ENCODE measurements at places on chromosomes 2 and 18.

DNA sequence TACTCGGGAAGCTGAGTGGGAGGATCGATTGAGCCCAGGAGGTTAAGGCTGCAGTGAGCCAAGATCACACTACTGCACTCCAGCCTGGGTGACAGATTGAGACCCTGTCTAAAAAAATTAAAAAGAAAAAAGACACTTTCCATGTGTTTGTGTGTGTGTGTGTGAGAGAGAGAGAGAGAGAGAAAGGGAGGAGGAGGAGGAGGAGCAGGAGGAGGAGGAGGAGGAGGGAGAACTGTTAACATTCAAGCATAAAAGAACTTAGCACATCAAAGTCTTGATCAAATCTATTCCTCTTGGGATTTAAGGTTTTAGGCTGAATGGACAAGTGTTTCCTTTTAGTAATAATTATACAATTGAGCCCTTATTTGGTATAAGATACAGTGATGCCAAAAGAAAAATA lies 75.5 kb downstream of the SPOPL start:
- DNase-seq, result no peak

DNA sequence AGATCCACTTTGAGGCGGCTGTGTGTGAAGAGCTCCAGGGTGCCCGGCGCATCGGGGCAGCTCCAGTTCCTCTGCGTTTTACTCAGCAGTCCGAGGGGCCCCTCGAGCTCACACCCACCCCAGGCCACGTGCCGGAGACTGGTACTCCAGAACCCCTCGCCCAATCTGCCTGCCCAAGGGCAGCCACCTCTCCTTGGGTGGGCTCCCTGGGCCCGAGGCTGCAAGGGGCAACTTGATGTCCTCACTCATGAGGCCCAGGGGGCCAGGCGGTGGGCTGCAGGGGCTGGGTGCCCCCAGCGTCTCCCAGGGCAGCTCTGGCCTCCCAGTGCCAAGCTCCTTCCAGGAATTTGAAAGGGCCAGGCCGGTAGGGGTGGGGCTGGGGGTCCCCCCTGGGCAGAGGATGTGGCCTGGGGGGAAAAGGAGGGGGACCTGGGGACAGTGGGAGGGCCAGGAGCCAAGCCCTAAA lies 16.7 kb downstream of the RAMP1 start:
- no peak for DNase-seq

DNA sequence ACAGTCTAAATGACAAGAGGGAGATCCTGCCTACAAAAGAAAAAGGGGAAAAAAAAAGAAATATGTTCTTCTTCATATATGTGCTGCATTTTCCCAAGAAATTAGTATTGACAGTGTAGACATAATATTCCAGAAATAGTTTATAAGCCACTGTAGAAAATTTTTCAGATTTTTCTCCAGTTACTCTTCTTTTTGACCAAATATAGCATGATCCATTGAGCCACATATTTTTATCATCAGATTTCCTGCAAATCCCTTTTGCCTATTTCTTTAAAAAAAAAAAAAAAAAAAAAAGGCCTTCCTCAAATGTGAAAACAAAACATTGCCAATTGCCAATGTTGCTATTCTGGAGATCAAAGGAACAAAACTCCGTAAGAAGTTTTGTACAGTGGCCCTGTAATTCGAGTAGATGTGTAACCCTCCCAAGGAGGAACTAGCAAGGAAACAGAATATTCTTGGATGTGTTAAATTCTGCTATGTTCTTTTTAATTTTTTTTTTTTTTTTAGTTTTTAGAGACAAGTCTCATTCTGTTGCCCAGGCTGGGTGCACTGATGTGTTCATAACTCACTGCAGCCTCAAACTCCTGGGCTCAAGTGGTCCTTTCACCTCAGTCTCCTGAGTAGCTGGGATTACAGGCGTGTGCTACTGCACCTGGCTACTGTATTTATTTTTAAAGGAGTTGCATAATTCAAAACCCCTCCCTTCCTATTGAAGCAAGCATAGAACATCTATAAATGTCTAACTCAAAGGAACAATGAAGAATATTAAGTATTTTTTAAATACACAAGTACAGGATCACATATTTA lies 12.5 kb upstream of the CABYR start:
- DNase-seq, result no peak

DNA sequence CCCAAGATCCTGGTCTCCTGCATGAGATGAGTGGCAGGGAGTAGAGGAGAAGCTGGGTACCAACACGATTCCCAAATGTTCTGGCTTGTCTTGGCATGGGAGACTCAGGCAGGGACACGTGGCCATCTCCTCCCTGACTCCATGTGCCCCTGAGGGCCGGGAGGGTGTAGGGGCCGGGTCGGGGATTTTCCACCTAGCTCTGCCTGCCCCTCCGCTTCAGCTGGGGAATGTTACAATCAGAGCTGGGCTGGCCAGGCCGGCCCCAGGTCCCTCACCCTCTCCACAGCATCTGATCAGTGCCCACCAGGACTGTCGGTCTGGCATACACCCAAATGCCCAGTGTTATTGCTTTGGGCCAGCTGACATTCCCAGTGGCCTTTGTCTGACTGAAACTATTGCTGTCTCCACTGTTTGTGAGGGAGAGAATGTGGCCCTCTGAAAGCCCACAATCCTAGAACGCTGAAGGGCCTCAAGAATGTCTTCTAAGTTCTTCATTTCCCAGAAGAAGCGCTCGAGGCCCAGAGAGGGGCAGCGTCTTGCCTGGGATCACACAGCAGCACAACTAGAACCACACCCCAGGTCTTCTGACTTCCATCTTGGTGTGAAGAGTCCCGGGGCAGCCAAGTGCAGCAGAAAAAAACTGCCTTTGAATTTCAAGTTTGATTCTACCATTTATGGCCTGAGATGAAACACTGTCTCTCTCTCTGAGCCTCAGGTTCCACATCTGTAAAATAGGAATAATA lies 23.2 kb downstream of the KCNK3 start:
- no peak for DNase-seq

GRCh38 chr2:134875309-134875708 lies 36.9 kb downstream of the ACMSD start:
- no peak for DNase-seq

DNA sequence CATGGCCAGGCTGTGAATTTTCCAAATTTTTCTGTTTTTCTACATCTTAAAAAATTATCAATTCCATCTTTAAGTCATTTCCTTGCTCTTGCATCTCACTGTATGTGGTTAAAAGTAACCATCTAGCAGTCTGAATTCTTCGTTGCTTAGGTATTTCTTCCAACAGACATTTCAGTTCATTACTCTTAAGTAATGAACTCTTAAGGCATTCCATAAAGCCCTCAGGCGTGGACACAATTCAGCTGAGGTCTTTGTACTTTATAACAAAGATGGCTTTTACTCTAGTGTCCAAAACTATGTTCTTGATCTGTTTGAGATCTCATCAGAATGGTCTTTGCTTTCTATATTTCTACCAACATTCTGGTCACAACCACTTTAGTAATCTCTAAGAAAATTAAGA lies 253.9 kb upstream of the GCFC2 start:
- no peak for DNase-seq

GRCh38 chr2:207624185-207625013 lies 795 bp downstream of the METTL21A start:
- DNase-seq, result peak; percentile 86

DNA sequence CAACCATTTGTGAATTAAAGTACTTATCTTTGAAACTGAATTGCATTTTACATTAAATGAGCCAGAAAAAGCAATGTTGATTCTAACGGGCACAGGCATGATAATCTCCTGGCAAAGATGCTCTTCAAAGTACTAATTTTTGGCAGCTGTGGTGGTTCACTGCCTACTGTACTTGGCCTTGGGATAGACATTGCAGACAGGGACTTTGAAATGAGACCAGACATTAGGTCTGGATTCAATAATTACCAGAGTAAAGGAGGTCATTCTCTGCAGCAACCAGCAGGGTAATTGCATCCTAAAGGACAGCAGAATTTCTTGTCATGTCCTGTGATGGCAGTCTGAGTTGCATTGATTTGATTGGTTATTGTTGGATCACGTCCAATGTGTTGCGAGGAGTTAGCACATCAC lies 986.5 kb downstream of the TDRD15 start:
- DNase-seq, result no peak

- DNase-seq, result no peak
Measured at GRCh38 chr2:182047544-182047943, 61.9 kb downstream of the PPP1R1C start.

- DNase-seq, result no peak
Measured at GRCh38 chr2:134167015-134167414, 86.9 kb upstream of the MGAT5 start.

DNA sequence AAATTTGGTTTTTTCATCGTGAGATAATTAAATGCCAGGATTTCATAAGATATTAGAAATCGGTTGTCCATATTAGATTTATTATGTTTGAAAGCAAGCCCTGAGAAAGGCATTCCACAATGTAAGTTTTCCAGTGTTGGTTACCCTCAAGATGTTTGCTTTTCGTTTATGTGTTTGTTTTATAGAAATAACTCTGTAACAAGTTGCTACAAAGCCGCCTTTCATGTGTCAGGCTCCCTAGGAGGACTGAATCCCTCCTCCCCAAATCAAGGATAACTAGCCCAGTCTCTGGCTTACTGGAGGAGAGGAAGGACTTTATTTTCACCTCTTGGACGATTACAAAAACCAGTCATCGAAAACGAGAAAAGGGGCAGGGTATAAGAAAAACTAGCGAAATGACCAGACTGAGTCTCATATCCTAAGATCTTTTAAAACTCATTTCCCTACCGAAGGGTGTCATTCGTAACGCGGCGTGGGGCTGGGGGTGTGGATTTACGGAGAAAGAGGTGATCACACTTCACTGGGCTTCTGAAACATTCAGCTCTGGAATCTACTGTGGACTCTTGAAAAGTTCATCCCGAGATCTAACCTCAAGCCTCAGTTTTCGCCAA lies 1.0 kb upstream of the PEX13 start:
- no peak for DNase-seq

DNA sequence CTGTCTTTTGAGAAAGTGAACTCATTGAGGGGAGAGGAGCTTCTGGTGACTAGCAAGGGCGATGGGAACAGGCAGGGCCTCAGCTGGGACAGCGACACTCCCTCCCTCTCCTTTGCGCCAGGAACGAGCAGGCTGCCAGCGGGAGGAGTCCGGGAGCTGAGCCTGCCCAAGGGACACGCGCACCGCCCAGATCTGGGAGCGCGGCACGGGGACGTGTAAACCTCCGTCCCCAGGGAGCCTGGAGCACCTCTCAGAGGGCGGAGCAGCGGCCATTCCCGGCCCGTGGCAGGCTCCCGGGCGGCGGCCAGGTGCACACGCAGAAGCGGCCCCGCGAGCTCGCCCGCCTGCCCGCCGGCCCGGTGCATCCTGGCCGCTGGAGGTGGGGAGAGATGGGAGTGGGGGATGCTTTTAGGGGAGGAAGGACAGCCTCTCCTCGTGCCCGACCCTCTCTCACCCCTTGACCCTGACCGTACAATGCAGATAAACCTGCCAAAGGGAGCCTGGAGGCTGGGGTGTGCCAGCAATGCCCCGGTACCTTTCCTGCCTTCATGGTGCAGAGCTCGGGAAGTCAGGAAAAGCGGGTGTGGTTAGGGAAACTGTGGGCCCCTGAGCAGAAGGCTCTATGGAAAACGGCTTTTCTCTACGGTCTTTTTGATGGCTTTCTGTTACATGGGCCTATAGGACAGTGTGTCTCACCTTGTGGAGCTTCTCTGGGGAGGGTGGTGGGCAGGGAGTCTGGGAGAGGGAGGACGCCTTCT lies 2.2 kb downstream of the AQP4 start:
- no peak for DNase-seq

DNA sequence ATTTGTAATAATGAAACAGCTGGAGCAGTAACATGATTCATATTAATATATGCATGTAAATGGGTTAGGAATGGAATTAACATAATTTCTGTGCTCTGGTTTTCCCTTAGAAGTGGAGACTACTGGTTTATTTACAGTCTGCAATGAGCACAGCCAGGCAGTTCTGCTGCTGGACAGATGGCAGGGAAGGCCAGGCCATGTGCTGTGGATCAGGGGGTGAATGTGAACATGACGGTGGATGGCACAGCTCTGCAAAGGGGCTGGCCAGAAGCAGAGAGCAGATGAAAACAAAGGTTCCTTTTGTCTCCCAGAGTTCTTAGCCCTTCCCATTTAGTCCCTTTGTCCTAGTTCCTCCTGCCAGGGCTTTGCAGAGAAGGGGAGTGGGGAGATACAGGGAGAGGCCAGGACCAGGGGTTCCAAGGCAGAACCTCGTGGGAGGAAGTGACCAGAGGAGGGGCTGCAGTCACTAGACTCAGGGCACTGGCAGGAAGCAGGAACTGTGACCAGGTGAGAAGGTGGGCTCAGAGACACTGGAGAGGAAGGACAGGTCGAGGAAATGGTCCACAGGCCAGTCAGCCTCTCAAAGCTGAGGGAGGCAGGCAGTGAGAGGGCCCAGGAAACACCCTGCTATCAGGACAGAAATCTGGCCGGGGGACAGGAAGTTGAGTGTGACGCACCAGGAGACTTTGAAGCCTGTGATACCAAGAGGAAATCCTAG lies 112.9 kb upstream of the ATP8B1 start:
- no peak for DNase-seq

GRCh38 chr18:32257084-32257785 lies 67.4 kb downstream of the MEP1B start:
- DNase-seq, result peak; percentile 56

- no peak for DNase-seq
Measured at GRCh38 chr2:68594674-68595492, 48.5 kb upstream of the PROKR1 start.

GRCh38 chr18:54094474-54094873 lies 130.0 kb downstream of the MBD2 start:
- no peak for DNase-seq
